ENCODE measurements at places on chromosomes 3 and 15.

GRCh38 chr3:126245811-126246727 is 65.7 kb upstream of the ALDH1L1 start:
- no peak for DNase-seq

- no peak for DNase-seq
These were observed 44.5 kb downstream of the XXYLT1 start for GRCh38 chr3:195226445-195226844.

DNA sequence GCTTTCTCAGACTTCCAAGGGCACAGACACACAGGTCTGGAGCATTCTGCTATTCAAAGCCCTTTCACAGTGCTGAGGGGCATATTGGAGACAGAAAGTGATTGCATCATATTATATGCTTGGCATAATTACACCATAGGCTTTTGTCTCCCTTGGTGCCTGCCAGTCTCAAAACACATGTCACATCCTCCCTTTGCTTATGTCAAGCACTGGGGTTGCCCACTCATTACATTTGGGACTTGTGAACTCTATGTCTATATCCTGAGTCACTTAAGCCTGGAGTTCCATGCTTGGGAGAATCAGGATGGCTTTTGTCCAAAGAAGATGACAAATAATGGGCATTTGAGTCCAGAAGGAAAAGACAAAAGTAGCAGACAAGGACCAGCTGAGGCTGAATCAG is 12.3 kb upstream of the PDZRN3 start:
- no peak for DNase-seq

- DNase-seq = no peak
These were observed 52.8 kb downstream of the FAM43A start for GRCh38 chr3:194738254-194739093.
